ENCODE measurements at places on chromosomes 16 and 17.

- no peak for DNase-seq
These were observed 5.4 kb downstream of the SLC47A1 start for GRCh38 chr17:19539040-19539399.

DNA sequence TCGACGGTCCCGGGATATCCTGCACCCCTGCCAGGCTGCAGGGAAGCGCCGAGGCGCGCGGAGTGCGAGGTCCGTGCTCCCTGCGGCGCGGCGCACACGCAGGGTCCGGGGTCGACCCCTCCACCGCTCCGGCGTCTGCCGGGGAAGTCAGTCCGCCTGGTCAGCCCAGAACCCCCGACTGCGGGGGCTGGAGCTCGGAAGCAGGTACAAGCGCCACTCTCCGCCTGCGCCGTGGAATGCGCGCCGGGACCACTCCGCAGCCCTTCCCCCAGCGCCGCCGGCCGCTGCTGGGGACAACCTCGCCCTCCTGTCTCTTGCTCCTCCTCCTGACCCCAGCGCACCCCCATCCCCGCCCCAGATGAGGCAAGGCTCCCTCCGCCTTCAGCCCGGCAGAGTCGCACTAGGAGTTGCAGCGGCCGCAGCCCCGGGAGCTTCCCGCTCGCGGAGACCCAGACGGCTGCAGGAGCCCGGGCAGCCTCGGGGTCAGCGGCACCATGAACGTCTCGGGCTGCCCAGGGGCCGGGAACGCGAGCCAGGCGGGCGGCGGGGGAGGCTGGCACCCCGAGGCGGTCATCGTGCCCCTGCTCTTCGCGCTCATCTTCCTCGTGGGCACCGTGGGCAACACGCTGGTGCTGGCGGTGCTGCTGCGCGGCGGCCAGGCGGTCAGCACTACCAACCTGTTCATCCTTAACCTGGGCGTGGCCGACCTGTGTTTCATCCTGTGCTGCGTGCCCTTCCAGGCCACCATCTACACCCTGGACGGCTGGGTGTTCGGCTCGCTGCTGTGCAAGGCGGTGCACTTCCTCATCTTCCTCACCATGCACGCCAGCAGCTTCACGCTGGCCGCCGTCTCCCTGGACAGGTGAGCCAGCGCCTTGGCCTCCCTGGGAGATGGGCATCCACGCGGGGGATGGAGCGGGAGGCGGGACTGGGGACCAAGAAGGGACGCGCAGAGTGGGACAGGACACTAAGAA is at the start of gene GALR2:
Gene GALR2, plus strand, starts transcription at position 392 of the 974 bp plus-strand sequence. Its CDS starts 103 bp downstream, at position 495.
- DNase-seq: no peak

- DNase-seq: no peak
These were observed 47.1 kb downstream of the USP10 start for GRCh38 chr16:84746875-84747274.

- no peak for DNase-seq
These were observed 18.9 kb downstream of the GGA3 start for GRCh38 chr17:75242461-75243042.

DNA sequence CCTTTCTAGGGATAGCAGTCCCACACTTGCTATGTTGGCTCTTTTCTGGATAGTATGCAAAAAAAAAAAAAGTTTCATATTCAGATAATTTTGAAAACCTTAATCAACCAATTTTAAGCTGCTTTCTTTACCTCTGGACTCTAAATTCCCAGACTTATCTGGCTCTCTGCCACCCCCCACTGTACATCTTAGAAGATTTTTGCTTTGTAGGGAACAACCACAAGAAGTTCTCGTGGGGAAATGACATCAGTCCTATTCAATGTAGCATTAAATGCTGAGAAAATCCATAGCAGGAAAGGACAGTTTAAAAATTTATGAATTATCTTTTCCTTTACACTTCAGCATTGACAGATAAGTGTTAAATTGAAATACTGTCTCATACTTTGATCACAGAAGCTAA is 562.7 kb upstream of the HSBP1 start:
- no peak for DNase-seq

GRCh38 chr16:69187446-69188235 is 677 bp downstream of the SNTB2 start:
- peak; percentile 26 for DNase-seq

GRCh38 chr16:46858151-46858550 is 26.0 kb upstream of the GPT2 start:
- DNase-seq: no peak

DNA sequence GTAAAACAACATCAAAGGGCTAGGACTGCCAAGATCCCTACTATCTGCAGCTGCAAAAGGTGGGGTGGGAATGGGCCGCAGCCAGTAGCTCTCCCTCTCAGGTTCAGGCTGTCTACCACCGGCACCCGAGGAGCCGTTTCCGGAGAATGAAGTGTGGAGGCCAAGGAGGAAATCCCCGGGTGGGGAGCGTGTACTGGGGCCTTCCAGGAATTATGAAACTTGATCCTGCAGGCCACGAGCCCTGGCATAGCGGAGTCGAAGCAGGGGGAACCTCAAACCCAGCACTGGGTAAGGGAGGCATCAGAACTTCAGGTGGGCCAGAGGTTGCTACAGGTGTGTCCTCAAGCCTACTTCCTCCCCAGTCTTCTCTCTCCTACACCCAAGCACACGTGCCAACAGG is 5.1 kb downstream of the INPP5K start:
- no peak for DNase-seq

DNA sequence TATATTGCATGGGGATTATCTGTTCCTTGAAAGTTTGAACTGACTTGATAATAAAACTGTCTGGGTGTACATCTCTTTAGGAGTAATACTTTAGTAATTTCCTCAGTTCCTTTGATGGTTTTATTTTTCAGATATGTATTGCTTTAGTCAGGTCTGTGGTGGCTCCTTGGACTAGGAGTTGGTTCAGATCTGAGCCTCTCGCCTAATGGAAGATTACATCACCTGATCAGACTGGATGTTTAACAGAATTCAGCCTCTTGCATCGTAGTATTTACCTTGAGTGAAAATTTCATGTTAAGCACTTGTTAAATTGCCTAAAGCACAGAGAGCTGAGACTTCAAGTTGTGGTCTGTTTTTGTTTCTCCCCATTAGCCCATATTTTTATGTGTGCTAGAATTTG is 267.3 kb downstream of the MAP2K4 start:
- DNase-seq: no peak

- no peak for DNase-seq
These were observed 24.4 kb upstream of the CYTH1 start for GRCh38 chr17:78806451-78806850.

GRCh38 chr17:50511058-50511457 is 2.8 kb downstream of the MYCBPAP start:
- peak; percentile 42 for DNase-seq

DNA sequence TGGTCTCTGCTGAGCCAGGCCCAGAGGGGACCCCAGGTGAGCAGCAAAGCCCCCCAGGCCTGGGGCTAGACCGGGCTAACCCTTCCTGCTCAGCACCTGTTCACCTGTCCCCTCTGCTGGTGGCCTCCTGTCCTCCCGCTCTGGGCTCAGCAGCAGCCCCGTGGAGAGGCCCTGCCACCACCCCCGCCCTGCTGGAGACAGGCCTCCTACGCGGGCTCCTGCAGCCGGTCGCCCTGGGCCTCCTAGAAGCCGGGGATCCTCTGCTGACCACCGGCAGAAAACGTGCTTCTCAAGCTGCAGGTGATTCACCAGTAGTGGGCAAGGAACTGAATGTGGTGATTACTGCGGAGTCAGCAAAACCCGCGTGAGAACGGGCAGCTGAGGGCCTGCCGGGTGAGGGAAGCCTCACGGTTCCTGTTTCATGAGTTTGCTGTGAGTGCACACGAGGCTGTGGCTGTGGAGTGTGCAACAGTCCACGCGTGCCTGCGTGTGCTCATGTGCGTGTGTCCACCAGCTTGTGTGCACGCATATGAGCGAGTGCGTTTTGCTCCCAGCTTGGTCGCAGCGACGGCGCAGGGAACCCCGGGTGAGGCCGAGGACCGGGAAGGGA is 792 bp downstream of the SECTM1 start:
- no peak for DNase-seq

GRCh38 chr17:32558326-32558955 is 71.6 kb downstream of the CDK5R1 start:
- DNase-seq: no peak

- no peak for DNase-seq
These were observed 15.8 kb downstream of the COPRS start for GRCh38 chr17:31843070-31843745.

- no peak for DNase-seq
These were observed 138.2 kb upstream of the COX10 start for GRCh38 chr17:13931111-13931526.

- DNase-seq: no peak
These were observed 12.1 kb downstream of the TMC6 start for GRCh38 chr17:78116411-78116810.

DNA sequence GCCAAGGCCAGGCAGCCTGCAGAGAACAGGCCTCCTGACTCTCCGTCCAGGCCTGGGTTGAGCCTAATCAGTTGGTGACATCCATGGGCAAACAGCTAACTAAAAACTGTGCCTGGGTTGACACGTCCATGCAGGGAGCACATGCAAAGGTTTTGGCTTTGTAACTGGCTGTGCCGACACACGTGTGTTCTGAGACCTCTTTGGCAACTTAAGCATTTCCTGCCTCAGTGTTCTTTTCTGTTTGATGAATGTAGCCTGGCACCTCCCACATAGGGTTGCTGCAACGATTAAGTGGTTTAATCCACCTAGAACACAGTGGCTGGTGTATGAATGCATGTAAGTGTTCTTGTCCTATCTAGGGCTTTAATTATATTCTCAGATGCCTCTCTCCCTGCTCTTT is 3.2 kb downstream of the BCO1 start:
- DNase-seq: no peak

- no peak for DNase-seq
These were observed 192.1 kb downstream of the ZNF18 start for GRCh38 chr17:11805138-11805537.

DNA sequence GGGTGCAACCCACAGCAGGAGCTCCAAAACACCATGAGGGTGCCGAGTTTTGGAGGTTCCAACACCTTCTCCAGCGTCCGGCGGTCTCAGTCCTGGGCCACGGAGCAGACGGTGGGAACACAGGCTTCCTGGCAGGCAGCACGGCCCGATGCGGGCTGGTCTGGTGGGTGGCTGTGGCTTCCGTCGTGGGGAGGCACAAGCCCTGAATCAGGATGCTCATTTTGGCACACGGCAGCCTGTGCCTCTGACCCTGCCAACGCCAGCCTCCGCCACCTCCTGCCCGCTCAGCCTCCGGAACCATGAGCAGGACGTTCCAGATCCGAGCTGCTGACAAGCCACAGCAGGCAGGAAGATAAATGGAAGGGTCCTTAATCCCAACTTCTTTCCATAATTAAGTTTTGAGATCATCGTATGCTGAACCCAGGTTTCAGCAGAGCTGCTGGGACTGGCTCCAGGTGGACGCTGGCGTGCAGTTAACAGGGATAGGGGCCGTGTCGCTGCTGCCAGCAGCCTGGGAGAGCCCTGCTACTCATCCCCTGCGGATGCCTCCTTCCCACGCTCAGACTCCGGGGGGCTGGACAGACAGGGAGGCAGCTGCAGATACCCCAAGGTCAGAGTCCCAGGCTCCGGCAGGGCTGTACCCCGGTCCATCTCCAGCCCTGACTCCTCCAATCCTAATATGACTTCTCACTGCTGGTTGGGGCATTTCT is 136.6 kb downstream of the ENGASE start:
- DNase-seq: no peak

GRCh38 chr16:24773771-24774427 is 44.4 kb downstream of the TNRC6A start:
- DNase-seq: no peak

DNA sequence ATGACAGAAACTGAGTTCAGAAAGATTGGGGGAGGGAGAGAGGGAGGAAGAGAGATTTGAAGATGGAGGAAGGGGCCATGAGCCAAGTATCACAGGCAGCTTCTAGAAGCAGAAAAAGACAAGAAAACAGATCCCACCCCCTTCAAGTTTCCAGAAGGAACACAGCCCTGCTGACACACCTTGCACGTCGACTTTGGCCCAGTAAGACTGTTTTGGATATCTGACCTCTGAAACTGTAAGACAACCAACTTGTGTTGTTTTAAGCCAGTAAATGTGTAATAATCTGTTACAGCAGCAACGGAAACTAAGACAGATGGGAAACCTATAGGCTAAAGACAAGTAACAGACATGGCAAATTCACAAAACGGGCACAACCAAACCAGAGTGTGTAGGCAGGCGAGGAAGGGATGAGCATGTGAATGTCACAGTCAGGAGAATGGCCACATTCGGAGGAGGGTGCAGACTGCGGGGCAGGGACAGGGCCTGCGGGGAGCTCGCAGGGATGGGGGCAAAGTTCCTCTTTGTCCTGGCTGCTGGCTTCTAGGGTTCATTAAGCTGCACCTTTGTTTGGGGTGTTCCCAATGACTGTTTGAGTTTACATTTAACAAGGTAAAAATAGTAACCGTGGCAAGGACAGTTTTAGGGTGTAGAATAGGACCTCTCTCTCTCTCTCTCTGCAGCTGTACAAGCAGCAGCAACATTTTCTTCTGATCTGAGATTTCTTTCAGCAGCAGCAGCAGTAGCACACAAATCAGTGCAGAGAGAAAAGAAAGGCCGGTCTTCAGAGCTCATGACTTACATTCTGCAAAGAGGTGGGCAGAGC is 18.3 kb upstream of the ATP2C2 start:
- no peak for DNase-seq

GRCh38 chr17:27945953-27946352 is 52.8 kb upstream of the LYRM9 start:
- DNase-seq: no peak

DNA sequence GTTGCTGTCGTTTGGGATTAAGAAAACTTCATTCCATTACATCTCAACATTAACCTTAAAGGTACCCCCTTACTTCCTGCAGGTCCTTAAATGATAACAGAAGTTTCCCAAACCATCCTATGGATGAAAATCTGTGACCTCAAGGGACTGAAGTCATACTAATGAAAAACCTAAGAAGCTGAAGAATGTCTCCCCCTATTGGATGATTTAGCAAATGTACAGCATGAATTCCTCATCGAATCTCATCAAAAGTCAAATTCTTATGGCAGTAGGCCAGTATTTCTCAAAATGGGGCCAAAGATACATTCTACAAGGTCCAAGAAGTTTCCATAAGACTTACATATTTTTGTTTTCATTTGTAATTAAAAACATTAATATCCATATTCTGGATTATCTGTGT is 13.5 kb downstream of the SCO1 start:
- no peak for DNase-seq

DNA sequence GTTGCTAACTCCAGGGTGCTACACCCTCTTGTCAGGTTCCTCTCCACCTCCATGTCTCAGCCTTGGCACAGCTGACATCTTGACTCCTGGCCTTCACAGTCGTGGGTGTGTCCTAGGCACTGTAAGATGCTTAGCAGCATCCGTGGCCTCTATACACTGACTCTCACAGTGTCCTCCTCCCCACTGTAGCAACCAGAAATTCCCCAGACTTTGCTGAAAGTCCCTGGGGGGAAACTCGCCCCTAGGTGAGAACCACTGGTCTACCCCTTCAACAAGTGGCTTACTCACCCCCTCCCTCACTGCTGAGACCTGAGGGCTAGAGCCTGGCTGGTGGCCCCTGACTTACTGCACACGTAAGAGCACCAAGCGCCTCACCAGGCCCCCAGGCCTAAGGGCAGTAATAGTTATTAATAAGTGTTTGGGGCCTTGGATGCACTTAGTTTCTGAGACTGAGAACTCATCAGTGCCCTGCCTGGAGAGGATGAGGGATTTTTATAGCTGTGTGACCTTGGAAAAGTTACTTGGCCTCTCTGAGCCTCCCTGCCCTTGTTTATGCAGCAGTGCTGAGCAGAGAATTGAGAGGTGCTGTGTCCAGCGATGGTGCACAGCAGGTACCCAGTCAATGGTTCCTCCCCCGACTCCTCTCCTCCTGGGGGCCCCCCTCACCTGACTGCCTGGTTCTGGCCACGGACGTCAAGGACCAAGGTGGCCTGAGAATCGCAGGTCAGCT is 67.1 kb downstream of the RMI2 start:
- no peak for DNase-seq

- DNase-seq: no peak
These were observed 544.4 kb upstream of the EEF2KMT start for GRCh38 chr16:5642011-5642410.
